Kidney capillary endothelial cell (primary cell): ENCODE measurements at places on chromosomes 6 and 20.

- DNase-seq = no peak
Observed at GRCh38 chr20:35027301-35027700, 65.3 kb downstream of the TRPC4AP start.

GRCh38 chr6:43761666-43762409 is 8.2 kb upstream of the VEGFA start:
- no peak for DNase-seq

DNA sequence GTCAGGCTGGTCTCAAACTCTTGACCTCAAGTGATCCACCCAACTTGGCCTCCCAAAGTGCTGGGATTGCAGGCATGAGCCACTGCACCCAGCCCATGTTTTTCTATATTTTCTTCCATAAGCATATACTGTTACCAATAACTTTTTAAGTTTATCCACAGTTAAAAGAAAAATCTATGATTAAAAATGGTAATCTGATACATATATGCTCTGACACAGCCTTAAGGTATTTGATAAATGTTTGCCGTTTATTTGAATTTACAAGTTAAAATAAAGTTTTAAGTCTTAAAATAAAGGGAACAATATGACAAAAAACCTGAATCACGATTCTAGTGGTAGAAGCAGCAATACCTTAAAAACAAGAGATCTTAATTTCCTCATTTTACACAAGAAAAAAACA is 5.2 kb downstream of the STK38 start:
- no peak for DNase-seq

DNA sequence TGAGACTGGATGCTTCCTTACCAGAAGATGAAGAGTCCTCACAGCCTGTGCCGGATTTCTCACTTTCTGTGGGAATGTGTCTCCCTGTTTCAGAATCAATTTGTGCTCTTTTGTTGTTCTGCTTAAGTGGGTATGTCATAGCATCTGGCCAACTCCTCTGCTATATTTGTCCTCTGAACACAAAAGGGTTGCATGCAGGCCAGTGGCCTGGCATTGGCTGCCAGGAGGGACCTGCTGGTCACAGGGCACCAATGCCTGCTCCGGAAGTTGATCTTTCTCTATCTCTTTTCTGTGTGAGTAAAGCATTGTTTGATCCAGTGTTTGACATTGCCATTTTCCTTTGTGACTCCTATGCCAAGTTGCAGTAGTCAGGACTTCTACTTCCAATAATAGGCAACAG is 47.8 kb downstream of the JARID2 start:
- no peak for DNase-seq

DNA sequence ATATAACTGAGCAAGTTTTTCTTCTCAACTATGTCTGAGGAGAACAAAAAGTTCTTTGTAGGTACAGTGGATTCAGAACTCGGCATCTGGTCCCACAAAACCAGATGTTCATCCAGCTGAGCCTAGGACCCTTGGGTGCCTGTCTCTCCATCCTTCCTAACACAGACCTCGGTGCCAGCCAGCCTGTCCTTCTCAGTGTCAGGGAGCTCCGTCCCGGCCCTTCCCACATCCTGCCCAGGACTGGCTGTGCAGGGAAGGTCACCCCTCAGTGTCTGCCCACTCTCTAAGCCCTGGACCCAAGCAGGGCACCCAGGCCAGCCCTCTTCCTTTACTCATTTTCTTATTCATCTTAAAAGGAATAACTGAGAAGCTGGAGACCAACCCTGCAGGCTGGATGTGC is 32.0 kb upstream of the AGPAT4 start:
- DNase-seq = no peak

GRCh38 chr6:3750317-3751076 is 1.0 kb downstream of the PXDC1 start:
- DNase-seq = no peak

DNA sequence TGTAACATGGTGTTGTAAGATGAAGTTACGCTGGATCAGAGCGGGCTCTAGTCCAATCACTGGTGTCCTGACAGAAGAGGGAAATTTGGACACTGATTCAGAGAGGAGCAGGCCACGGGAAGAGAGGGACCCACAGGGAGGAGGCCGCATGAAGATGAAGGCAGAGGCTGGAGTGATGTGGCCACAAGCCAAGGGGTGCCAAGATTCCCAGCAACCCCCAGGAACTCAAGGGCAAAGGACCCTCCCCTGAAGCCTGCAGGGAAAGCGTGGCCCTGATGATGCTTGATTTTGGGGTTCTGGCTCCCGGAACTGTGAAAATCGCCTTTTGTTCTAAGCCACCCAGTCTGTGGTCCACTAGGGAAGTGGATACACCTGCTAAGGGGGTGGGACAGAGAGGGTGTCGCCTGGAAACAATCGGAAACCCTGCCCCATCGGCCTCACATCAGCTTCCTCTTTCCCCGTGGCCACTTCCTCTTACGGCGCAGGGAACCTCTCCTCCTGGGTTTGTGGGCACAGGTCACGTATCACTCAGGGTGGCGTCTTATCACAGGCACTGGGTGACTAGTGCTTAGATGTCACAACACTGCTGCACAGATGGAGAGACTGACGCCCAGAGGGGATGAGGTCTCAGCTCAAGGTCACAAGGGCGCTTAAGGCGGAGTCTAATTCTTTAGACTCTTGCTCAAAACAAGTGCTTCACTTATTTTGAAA is 58.0 kb downstream of the SULF2 start:
- DNase-seq = peak; percentile 7
